ENCODE measurements at places on chromosomes 4 and X.
A peak's percentile ranks its signal among the peaks of the same experiment; 100 is the strongest.

- DNase-seq, result no peak
Observed at GRCh38 chrX:129600981-129601424, 53.8 kb downstream of the APLN start.

- no peak for DNase-seq
Observed at GRCh38 chr4:172892300-172892699, 276.3 kb upstream of the GALNT7 start.

DNA sequence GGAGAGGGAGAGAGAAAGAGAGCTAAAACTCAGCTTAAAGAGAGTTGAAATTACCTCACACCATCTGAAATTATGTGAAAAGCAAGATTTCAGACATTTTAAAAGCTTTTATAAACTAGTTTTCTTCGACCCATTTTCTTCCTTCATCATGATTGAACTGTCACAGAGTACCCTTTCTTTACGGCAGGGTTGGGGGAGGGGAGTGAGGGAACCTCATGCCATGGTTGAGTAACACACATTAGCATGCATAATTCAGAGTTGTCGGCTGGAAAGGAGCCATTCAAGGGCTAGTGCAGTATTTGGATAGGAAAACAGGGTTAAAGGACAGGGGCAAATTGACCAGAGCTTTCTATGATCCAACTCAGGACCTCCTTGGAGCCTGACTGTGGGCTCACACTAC, 46.2 kb downstream of the PCDH19 start:
- DNase-seq, result peak; percentile 50

- DNase-seq, result no peak
Observed at GRCh38 chrX:36581030-36581429, 427.1 kb upstream of the FAM47C start.

GRCh38 chrX:9442056-9442455, 22.8 kb upstream of the TBL1X start:
- DNase-seq, result no peak

DNA sequence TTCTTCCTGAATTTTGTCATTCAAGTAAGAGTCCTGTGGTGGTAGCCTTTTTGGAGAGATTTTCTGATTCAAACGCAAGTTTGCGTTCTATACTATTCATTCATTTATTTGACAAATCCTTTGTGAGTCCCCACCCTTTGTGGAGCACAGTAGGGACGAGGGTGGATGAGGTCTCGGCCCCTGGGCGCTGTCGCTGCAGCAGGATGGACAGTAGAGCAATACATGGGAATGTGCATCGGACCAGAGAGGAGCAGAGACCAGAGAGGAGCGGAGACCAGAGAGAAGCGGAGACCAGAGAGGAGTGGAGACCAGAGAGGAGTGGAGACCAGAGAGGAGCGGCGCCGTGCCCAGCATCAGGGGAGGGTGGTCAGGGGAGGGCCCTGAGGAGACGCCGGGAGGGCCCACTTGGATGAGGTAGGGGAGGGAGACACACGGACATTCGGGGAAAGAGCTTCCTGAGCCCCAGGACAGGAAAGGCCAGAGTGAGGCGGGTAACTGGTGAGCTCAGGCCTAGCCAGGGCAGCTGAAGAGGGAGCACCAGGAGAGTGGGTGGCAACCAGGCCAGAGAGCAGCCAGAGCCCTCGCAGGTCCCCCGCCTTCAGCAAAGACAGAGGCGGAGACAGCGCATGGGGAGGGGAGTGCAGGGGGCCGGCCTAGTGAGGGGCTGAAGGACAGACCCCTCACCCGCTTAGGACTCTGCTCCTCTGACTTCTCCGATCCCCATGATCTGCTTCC, 67.3 kb downstream of the NAT8L start:
- no peak for DNase-seq

GRCh38 chr4:177596035-177596434, 153.8 kb upstream of the AGA start:
- no peak for DNase-seq

- DNase-seq, result no peak
Observed at GRCh38 chrX:20670611-20671010, 403.9 kb upstream of the RPS6KA3 start.

- DNase-seq, result no peak
Observed at GRCh38 chr4:11354531-11354930, 74.2 kb downstream of the HS3ST1 start.

DNA sequence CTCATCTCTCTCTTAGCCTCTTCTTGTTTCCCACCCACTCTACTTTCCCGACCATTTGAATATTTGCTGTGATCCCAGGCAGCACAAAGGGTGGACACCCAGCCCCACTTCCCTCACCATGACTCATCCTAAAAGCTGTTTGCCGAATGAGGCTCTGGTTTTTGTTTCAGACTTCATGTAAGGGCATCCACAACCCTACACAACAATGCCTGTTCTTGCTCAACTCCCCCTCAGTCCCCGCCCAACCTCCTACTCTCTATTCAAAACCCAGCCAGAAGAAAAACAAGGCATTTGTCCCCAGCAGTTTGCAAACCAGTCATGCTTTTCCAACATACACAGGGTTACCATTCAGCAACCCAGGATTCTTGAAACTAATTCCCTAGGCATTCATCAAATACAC, 516.5 kb upstream of the CNKSR2 start:
- DNase-seq, result no peak

DNA sequence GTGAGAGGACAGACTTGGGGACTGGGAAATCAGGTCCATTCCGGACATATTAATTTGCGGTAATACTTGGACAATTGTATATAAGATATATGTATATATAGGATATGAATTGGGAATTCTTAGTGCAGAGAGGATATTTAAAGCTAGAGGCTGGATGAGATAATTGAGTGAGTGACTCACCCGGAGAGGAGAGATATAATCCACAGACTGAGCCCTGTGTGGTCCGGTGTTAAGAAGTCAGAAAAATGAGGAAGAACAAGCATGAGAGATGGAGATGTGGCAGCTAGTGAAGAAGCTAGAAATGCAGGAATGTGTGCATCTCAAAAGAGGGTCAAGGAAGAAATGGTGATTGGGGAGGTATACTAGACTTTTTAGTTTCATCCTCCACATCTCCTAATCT, 336.2 kb downstream of the SLC7A11 start:
- no peak for DNase-seq

- no peak for DNase-seq
Observed at GRCh38 chrX:39905538-39905891, 192.2 kb downstream of the BCOR start.

DNA sequence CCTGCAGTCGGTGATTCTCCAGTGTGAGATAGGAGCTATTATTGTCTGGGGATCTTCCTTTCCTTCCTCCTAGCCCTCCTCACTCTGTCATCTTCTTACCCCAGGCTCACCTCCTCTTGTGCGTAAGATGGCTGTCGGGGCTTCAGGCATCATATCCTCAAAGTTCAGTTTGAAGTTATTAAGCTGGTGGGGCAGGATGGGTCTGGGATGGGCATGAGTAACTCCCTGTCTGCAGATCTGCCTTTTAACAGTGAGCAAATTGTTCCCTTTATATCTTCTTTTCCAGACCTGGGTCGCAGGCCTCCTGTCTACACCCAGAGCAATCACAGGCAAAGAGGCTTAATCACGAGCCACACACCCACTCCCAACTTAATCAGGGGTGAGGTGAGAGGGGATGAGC, 900 bp upstream of the MTMR1 start:
- peak; percentile 23 for DNase-seq
